ENCODE measurements at places on chromosomes 16 and 17. TPM values are rescaled to one million over a fixed set of nuclear protein-coding genes. Genes with fewer than 3 reads are reported as not detected.

DNA sequence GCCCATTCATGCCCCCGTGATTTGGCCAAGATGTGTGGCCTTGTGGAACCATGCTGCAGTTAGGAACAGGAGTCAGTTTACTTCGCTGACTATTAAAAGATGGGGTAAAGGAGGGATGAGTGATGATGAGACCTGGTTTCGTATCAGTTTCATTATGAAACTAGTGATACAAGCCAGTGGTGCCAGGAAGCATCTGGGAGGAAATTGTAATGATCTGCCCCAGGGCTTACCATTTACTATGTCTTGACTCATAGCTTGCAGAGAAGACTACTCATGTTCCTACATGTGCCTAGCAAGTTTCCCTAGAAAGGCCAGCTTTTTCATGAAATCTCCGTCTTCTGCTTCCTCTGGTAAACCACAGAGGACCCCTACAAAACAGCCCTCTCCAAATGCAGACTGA lies 23.2 kb downstream of the CDH3 start:
- no peaks in the 10 kb centered on the region for H3K36me3 ChIP-seq
- no peaks in the 10 kb centered on the region for H3K27me3 ChIP-seq
- H3K4me1 ChIP-seq: no peaks in the 10 kb centered on the region
- H3K4me3 ChIP-seq: no peak overlapping the region
- H3K27ac ChIP-seq: no peak overlapping the region

- no peaks in the 10 kb centered on the region for H3K36me3 ChIP-seq
- no peaks in the 10 kb centered on the region for H3K27me3 ChIP-seq
- peaks cover 21% of the 10 kb centered on the region for H3K4me1 ChIP-seq
- H3K4me3 ChIP-seq: peak overlapping the region; percentile 59
- H3K27ac ChIP-seq: peak overlapping the region; percentile 17
Measured at GRCh38 chr17:7435676-7436555, 681 bp downstream of the TMEM102 start.

- DNase-seq: no peak
- no peak overlapping the region for H3K27ac ChIP-seq
- H3K4me1 ChIP-seq: peaks cover 21% of the 10 kb centered on the region
- no peaks in the 10 kb centered on the region for H3K27me3 ChIP-seq
- H3K36me3 ChIP-seq: no peaks in the 10 kb centered on the region
Measured at GRCh38 chr16:76483307-76483909, 206.2 kb downstream of the CNTNAP4 start.

DNA sequence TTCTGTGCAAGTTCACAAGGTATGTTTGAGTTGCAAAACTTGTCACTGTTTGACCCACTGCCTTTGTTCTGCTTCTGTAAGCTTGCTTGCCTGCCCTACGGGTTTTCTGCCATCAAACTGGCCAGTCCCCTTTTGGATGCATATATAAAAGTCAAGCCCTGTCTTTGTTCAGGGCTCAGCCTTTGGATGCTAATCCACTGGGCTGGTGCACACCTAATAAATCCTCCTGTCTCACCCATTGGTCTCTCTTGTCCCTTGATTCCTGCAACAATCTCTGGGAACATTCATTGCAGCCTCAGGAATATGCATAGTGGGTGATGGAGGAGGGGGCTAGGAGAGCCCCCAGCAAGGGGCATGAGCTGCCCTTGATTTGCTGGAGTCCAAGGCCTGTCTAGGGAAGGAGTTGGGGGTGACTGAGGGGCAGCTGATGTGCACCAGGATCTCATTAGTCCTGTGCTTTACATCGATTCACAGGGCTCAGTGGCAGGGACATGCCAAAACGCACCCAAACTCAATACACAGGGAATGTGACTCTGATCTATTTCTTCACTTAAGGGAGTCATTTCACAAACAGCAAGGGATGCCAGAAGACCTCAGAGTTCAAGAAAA lies 225.4 kb upstream of the NLRP1 start:
- H3K27ac ChIP-seq: no peak overlapping the region
- no peak for DNase-seq
- no peaks in the 10 kb centered on the region for H3K27me3 ChIP-seq
- no peaks in the 10 kb centered on the region for H3K4me1 ChIP-seq
- H3K36me3 ChIP-seq: no peaks in the 10 kb centered on the region

DNA sequence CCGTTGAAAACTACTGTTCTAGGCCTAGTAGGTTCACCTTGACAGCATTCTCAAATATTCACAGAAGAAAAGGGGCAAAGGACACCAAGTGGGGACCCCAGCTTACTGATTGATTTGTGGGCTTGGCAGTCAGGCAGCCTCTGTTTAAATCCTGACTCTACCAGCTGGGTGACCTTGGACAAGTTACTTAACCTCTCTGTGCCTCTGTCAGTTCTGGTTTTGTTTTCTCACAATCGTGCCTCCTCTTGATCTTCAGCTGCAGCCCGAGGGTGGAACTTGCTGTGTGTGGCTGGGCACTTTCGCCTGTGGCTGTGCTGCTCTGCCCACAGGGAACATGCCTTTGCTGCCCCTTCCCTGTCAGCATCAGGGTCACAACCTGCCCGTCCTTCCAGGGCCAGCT lies 17.8 kb downstream of the RAP1GAP2 start:
- H3K4me1 ChIP-seq: no peaks in the 10 kb centered on the region
- H3K36me3 ChIP-seq: no peaks in the 10 kb centered on the region
- no peaks in the 10 kb centered on the region for H3K27me3 ChIP-seq
- H3K27ac ChIP-seq: no peak overlapping the region

Gene ADGRG1
- 1.8 TPM for total RNA-seq

Gene SLC5A2
- total RNA-seq: not detected
